Calu3 (cell line): ENCODE measurements at places on chromosomes 11 and 22. TPM values are rescaled to one million over a fixed set of nuclear protein-coding genes. Genes with fewer than 3 reads are reported as not detected.

The OR52I2 gene
- total RNA-seq: not detected in 2 replicates

- no peak for DNase-seq
These were observed 24.2 kb downstream of the RTN3 start for GRCh38 chr11:63705526-63705925.

DNA sequence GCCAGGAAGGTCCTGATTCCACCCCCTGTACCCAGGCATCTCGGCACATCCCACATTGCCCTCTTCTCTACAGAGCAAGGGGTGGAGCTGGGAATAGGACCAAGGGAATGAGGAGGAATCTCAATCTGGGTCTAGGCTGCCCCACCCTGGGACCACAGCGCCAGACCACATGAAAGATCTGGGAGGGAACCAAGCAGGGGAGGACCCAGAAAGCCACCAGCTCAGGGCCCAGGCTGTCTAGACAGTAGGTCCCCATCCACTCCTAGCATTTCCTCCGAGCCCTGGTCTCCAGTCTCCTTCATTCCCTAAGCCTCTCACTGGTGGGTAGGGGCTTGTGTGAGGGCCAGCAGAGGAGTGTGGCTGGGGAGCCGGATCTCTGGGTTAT is 11.6 kb downstream of the PHLDB1 start:
- DNase-seq: no peak

- no peak for DNase-seq
These were observed 10.5 kb downstream of the SCN4B start for GRCh38 chr11:118142081-118142480.

The ACTN3 gene
- total RNA-seq: not detected in 2 replicates

DNA sequence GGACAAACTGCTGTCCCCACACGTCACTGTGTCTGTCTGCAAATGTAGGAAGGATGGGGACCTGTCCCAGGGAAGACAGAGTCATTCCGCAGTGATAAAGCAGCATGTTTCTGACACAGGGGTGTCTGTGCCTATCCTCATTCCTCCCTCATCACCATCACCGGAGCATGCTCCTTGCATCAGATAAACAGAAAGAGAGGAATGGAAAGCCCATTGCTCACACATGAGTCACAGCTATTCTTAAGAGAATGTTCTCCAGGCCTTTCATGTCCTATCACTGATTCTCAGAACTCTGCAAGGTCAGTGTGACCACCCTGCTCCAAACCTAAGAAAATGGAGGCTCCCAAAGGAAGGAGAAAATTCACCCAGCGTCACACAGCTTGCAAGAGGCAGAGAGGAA is 38.9 kb downstream of the ZNF195 start:
- no peak for DNase-seq

DNA sequence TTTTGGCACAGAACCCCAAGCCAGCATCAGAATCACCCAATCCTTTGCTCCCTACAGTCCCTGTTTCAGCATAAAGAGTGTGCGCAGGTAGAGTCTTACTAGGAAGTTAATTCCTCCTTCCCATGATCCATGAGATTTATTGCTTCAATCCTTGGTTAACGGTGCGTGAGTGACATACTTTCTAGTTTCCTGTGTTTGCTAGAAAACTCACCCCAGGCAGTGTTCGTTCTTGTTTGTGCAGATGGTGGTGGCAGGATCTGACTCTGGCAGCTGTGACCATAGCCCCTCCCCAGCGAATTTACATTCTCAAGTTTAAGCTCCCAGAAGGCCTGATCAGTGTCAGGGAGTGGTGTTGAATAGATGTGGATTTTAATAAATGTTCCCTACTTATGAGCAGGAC is 106.7 kb upstream of the CCT8L2 start:
- no peak for DNase-seq

The ART1 gene
- total RNA-seq: not detected in 2 replicates

GRCh38 chr11:84882056-84882455 is 745.1 kb downstream of the DLG2 start:
- DNase-seq: no peak

- no peak for DNase-seq
These were observed 57.6 kb downstream of the LIF start for GRCh38 chr22:30188911-30189310.

The ABCC8 gene
- total RNA-seq: 0.76 and 1.0 TPM in 2 replicates

- DNase-seq: no peak
These were observed 21.8 kb downstream of the MCAM start for GRCh38 chr11:119295178-119295577.

The CSF2RB gene
- total RNA-seq: not detected in 2 replicates

DNA sequence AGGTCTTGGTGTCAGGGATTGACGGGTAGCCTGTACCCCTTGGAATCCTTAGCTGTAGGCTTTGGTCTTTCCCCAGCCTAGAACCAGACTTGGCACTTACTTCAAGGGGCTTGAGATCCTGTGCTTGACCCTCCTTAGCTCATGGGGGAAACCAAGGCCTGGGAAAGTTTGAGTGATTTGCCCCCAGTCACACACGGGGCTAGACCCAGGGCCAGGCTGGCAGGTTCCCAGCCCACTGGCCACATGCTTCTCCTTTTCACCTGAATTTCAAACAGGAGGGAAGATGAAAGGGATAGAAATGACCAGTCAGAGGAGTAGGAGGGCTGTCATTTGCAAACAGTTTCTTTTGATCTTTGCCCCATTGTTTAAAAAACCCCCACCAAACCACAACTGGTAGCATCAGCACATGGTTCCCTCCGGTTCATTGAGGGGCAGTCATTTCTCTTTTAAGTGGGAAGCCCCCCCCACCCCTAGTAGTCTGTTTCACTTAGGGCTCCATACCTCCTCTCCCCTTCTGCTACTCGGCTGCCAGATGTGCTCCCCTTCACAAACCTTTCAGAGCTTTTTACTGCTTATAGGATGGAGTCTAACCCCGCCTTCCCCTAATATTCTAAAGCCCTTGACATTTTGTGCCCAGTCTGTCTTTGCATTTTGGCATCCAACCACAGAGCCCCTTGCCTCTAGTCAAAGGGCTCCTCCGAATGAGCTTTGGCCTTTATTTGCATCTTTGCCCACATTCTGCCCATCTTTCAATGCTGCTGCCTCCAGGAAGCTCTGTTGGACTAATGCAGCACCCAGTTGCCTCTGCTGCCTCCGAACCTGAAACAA is 37.6 kb downstream of the ZNRF3 start:
- no peak for DNase-seq

- no peak for DNase-seq
These were observed 397 bp upstream of the CD44 start for GRCh38 chr11:35138606-35138942.

The MRPL48 gene
- total RNA-seq: 37.5 and 44.5 TPM in 2 replicates

- DNase-seq: no peak
These were observed 32.2 kb downstream of the C11orf91 start for GRCh38 chr11:33668468-33668825.

- no peak for DNase-seq
These were observed 27.9 kb downstream of the MMP13 start for GRCh38 chr11:102927624-102927990.

DNA sequence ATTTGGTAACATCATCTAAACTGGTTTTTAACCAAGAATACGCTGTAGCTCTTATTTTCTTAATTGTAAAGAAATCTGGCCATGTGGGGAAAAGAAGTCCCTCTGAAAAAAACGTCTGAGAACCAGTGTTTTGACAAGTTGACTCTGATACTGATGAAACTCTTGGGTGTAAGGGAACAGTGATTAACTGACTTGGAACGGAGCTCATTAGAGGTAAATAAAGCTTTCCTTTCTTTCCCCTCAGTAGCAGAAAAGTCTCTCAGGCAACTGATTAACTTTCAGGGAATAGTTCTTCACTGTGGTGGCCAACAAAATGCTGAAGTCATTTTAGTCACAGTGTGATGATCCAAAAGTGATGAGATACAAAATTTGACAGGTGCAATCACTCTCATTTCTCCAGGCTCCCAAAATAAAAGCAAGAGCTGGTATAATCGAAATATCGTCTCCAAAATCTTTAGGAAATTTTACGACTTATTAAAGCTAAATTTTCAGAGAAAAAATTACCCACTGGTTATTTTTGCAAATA is 52.3 kb downstream of the SLC36A4 start:
- no peak for DNase-seq

The FGF19 gene
- total RNA-seq: 0.73 and 1.4 TPM in 2 replicates

The ZNF214 gene
- total RNA-seq: 3.0 and 3.1 TPM in 2 replicates

The OTOG gene
- total RNA-seq: 0.32 TPM in 1 of 2 replicates, not detected in the other

DNA sequence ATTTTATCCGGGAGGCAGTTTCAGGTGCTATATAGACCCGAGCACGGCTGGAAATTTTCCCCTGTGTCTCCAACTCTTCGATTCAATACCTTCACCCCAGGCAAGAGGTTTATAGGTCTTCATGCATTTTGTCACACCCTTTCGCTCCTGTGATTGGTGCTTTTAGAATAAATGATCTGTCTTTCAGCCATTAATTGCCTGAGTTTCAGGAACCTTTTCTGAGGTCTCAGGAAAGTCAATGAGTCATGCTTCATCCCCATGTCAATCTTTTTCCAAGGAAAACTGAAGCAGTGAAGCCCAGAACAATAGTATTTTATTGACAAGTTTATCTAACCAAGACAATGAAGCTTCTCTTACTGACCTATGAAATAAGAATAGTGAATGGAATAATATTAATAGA is 29.9 kb downstream of the FAM181B start:
- DNase-seq: no peak

The IGLL1 gene
- total RNA-seq: not detected in 2 replicates

DNA sequence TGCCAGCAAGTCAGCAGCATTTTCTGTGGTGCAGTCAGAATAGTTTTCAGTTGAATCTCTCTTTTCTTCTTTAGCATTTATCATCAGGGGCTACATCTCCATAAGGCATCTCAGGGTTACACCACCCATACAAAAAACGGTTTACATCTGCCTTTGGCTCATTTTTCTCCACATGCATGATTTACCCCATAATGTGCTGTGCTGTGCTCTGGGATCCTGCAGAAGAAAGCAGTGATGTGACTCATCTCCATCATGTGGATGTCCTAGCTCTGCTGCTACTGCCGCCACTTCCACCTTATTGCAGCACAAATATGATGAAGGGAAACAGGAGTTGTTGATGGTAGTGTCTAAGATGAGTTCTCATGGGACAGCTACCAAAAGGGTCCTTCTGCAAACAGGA is 30.0 kb upstream of the CCDC179 start:
- no peak for DNase-seq

The A4GALT gene
- 8.6 and 10.5 TPM in 2 replicates for total RNA-seq

DNA sequence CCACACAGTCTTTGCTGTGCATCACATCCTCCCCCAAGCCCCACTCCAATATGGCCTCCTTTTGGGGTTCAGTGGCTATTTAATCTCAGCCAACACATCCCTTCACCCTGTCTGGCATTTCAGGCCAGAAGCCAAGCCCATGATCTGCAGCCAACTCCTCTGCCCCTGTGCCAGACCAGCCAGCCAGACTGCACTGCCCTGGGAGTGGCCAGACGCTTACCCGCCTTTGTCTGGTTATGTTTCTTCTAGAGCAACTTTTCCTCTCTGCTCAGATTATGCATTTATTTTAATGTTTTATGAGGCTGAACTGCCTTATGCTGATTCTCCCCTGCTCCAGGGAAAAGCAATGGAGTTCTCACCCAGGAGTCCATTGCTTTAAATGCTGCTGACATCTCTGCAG is 206.7 kb upstream of the TBCEL start:
- DNase-seq: no peak

DNA sequence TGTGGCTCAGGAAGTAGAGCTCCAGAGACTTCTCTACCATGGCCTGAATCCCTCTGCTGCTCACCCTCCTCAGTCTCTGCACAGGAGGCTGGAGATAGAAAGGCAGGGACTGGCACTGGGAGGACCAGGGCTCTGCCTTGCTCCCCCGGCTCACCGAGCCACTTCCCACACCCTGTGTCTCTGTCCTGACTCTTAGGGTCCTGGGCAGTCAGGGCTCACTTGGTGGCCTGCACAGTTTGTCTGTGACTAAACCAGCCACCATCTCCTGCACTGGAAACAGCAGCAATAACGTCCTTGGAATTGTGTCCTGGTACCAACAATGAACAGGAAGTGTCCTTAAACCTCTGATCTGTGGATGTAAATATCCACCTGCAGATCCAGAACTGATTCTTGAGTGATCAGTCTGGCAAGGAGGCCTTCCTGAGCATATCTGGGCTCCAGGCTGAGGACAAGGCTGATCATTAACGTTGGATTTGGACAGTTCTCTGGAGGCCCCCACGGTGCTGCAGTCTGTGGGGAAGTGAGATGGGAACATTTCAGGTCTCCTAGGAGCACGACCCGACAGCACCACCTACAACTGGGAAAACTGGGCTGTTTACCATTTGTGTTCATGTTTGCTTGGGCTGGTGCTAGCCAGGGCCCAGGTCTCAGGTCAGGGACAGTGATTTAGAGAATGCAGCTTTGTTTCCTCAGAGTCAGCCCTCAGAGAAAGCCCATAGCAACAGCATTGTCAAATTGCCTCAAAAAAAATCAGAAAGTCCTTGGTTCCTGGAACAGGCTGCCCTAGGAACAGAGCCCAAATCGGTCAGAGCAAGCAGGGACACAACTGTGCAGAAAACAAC is 82.5 kb downstream of the ZNF280B start:
- no peak for DNase-seq

DNA sequence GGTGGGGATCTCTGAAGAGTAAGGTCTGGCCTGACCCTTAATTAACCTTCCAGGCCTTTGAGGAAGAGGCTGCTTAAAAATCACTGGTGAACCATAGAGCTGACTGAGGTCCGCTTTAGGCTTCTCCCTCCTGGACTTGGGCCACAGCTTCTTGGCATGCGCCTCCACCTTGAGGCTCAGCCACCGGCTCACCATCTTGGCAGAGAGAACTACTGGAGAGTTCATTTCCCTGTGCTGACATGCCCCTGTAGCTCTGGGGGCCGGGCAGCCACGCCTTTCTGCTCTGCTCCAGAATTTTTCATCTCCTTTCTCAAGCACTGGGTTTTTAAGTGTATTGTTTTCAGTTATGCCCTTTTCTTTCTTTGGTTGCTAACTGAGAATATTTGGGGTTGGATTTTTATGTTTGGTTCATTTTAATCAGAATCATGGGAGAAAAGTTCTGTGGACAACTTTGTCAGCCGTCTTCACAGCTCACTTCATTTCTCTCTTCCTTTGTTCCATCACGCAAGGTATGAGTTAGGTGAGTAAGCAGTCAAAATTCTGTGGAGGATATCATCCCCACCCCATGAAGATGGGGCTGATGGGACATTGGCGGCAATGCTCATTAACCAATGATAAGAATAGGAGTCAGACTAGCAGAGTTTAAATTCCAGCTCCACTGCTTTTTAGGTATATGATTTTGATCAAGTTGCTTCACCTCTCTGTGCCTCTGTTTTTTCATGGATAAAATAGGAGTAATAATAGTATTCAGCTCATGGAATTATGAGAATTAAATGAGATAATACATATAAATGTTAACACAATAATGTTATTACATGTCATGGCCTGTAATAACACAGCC is 103.9 kb downstream of the DBX1 start:
- DNase-seq: no peak

The NFRKB gene
- 26.4 and 27.4 TPM in 2 replicates for total RNA-seq
